ENCODE measurements at places on chromosomes 13 and 19.

- DNase-seq: no peak
Measured at GRCh38 chr13:25771202-25771601, 280.6 kb downstream of the SHISA2 start.

GRCh38 chr13:67538906-67539305 lies 308.8 kb upstream of the PCDH9 start:
- DNase-seq: no peak

DNA sequence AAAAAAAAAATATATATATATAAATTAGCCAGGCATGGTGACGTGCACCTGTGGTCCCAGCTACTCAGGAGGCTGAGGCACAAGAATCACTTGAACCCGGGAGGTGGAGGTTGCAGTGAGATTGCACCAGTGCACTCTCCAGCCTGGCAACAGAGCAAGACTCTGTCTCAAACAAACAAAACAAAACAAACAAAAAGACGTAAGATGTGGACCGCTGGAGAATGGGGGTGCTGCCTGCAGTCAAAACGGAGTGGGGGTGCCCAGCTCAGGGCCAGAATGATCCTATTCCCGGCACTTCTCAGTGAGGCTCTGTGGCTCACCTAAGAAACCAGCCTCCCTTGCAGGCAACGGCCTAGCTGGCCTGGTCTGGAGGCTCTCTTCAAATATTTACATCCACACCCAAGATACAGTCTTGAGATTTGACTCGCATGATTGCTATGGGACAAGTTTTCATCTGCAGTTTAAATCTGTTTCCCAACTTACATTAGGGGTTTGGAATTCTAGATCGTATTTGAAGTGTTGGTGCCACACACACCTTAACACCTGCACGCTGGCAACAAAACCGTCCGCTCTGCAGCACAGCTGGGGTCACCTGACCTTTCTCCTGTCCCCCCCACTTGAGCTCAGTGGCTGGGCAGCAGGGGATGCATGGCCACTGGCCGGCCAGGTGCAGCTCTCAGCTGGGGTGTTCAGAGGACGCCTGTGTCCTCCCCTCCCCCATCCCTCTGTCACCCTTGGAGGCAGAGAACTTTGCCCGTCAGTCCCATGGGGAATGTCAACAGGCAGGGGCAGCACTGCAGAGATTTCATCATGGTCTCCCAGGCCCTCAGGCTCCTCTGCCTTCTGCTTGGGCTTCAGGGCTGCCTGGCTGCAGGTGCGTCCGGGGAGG lies at the start of gene F7:
Gene F7 (plus strand): TSS at position 760 of the 889 bp plus-strand sequence. CDS start 51 bp downstream, at position 811.
- no peak for DNase-seq

DNA sequence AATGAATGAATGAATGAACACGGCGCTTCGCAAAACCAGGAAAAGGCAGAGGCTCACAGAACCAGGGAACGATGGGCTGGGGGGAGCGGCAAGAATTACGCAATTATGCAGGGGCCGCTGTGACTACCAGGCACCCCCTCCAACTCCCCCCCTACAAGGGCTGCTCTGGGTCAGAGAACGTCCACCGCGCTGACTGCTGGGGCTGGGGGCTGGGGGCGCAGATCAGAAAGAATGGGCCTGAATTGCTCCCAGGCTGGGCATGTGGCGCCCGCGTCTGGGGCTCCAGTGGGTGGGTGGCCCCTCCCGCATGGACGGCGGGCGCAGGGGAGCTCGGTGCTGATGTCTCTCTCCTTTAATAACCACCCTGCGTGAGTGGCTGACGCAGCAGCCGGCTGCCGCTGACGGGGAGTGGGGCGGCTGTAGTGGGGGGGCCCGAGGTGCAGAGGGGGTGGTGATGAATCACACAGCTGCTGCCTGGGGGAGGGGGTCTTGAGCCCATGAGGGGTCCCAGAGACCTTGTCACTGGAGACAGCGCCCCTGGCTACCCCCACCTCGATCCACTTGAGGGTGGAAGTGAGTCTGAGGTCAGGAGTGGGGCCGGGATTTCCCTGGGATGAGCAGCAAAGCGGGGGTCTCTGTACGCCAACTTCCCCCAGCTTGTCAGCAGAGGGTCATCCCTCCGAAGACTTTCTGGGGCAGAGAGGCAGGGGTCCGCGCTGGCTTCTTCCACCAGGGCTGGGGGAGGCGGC lies 1.5 kb upstream of the CIRBP start:
- DNase-seq: no peak

GRCh38 chr13:80524447-80525215 lies 183.7 kb upstream of the SPRY2 start:
- no peak for DNase-seq

DNA sequence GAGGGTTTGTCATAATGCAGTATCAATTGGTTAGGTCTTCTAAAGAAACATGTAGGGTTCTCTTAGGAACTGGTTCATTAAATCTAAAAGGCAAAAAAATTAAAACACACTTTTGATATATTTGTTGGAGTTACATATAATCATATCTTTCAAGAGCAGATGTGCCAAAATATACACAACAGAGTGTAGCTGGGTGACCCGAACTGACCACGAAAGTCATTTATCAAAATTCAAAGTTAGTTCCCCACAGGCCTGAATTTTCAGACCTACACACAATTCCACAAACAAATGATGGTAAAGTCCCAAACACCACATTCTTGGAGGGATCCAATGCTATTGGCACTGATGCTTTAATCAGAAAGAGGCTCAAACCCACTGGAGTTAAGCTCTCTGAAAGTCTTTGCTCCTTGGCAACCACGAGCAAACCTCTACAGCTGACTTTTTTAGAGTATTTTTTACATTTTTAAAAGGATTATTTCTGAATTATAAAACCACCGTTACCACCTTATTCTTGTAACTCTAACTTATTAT lies 50.9 kb downstream of the IRS2 start:
- DNase-seq: no peak

DNA sequence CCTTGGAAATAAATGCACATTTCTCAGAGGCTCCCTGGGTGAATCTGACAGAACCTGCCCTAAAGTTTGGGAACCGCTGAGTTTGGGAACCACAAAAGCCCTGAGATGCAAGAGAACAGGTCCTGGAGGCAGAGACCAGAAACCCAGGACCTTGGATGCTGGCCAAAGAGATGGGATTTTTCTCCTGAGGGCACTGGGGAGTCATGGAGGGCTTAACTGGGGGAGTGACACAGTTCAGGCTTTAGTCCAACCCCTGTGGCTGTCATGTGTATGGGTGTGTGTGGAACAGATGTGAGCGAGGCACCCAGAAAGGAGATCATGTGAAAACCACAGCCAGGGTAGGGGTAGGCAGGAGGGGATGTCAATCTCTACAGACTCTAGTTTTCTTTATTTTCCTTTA lies 3.9 kb upstream of the NCCRP1 start:
- DNase-seq: no peak

DNA sequence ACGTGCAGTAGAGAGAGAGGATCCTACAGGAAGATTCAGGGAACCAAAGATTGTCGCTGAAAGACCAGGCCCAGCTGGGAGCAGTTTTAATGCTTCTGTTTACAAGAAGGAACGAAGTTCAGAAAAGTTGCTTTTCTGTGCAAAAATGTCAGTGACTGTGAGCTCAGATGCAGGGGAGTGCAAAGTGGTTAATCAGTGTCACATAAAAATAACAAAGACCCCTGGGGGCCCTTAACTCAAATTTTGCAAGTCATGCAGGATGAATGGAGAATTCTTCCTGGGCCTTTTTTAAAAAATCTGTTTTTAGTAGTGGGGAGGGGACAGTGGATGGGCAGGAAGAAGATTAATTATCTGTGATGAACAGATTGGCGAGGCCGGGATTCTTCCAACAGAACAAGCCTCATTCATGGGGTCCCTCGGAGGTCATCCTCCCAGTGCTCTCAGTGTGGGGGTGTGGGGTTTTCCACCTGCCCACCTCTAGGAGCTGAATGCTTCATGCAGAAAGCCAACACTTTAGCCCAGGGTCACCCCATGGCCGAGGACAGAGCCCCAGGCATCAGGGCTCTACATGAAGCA lies 167.2 kb downstream of the UQCRFS1 start:
- no peak for DNase-seq

DNA sequence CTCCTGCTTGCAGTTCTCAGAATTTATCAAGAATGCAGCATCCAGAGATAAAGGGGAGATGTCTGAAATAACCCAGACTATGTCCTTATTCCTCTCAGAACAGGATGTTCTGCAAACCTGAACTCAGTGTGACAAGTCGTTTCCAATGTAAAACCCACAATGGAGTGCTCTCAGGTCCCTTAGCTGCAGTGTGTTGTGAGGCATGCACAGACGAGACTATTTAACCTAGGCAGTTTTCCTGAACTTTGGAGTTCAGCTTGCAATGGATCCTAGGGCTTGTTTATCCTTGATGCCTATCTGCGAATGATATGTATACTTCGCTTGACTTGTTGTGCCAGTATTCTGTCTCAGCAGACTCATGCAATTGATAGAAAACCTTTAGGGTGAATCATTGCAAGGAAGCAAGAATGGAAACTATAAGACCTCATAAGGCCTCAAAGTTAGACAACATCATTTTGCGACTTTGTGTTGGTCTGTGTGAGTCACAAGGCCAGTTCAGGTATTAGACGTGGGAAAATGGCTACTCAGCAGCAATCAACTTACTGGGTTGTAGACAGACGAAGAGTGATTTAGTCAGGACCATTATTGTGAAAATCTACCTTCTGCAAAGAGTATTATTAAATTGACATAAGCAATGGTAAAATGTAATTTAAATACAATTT lies 2439.9 kb upstream of the PCDH20 start:
- DNase-seq: no peak

DNA sequence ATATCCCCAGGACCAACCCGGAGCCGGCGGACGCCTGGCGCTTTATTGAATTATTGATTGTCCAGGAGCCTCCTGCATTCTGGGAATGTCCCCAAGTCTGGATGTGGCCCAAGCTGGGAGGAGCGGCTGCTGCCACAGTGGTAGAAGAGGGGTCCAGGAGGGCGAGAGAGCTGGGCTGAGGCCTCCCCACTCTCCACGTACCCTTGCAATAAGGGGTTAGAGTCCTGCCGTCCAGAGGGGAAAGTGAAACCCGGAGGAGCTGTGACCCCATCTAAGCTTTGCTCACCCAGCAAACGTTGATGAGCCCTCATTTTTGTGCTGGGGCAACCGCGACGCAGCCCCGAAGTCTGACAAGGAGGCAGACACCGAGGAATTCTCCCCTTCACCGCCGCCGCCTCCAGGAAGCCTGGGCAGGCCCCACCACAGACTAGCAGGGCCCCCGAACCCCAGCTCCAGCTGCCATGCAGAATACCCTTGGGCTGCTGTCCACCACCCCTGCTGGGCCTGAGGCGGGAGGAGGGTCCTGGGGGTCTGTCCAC lies 1.4 kb upstream of the C2CD4C start:
- no peak for DNase-seq

- DNase-seq: no peak
Measured at GRCh38 chr13:50677687-50678463, 165.6 kb downstream of the DLEU7 start.

- DNase-seq: no peak
Measured at GRCh38 chr13:40533072-40533471, 133.4 kb downstream of the FOXO1 start.

DNA sequence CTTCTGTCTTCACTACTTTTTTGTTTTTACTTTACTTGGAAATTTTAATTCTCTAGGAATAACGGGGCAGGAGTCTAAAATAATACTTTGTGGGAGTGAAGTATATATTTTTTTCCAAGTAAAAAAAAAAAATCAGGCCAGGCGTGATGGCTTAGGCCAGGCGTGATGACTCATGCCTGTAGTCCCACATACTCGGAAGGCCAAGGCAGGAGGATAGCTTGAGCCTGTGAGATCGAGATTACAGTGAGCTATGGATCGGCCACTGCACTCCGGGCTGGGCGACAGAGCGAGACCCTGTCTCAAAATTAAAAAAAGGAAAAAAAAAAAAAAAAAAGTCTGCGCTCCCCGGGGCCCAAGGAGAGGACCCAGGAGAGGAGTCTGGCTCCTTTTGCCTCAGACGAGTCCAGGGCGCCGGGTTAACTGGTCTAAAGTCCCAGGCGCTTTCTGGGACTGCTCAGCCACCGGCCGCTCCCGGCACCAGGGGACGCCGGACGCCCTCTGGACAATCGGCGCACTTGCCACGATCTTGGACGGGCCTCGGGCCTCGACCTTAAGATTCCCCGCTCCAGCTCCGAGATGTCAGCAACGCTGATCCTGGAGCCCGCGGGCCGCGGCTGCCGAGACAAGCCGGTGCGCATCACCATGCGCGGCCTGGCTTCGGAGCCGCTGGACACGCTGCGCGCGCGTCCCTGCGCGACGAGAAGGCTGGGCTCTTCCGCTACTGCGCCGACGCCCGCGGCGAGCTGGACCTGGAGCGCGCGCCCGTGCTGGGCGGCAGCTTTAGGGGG lies 2.7 kb upstream of the ZFP82 start:
- DNase-seq: no peak

GRCh38 chr13:107941345-107942029 lies 273.8 kb downstream of the LIG4 start:
- no peak for DNase-seq

DNA sequence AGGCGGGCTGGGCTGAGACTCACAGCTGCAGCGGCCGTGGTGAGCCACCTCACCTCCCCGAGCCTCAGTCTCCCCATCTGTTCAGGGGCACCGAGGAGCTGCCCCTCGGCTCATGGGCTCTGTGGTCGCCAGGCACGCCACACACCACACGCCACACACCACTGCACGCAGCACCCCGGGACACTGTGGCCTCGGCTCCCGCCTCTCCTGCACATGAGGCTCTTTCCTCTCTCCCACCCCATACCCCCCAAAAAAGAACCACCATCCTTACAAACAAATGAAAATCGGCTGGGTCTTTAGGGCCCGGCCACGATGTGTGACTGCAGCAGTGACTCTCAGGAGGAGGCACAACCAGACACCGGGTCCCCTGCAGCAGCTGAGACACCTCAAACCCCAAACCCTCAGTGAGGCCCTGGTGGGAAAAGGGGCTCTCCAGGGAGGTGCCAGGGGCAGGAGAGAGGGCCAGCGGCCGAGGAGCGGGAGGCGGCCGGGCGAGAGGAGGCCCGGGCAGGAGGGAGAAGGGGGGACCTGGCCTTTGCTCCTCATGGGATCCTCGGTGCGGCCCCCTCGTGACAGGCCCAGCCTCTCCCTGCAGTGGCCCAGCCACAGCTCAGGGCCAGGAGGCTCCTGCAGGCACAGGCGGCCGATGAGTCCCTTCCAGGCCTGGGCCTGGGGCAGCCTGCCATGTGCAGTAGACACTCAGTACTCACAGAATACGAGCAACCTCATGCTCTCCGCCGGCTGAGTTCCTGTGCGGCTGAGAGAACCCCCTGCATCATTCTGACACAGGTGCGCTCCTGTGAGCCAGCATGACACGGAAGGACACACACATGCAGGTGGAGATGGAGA lies 66.3 kb downstream of the RASA3 start:
- no peak for DNase-seq

DNA sequence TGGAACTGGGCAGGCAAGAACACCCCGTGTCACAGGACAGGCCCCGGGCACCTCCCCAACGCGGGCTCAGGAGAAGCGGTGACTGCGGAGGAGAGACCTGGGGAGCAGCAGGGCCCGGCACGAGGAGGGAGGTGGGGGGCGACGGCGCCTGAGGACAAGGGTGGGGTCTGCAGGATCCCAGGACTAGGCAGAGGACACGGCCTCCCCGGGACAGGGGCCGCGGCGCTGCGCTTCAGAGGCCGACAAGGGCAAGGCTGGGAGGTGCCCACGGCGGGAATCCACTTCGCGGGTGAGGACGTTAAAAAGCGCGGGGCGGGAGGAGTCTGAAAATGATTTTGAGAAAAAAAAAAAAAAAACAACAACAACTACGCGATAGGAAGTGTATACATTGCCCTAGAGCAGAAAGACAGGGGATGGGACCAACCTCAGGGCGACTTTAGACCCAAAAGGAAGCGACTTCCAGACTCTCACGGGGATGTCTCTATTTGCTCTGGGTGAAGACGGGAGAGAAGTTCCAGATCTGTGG lies 44.9 kb downstream of the ZNF611 start:
- DNase-seq: no peak
